MCF 10A (cell line): ENCODE measurements at places on chromosomes 7 and 10. TPM values are rescaled to one million over a fixed set of nuclear protein-coding genes. Genes with fewer than 3 reads are reported as not detected.

- H3K27ac ChIP-seq: no peak overlapping the region
- no peaks in the 10 kb centered on the region for H3K36me3 ChIP-seq
- H3K4me1 ChIP-seq: no peaks in the 10 kb centered on the region
- H3K4me3 ChIP-seq: no peak overlapping the region
Observed at GRCh38 chr7:148110097-148110868, 480.3 kb upstream of the C7orf33 start.

TMEM196 gene
- not detected in 2 replicates for total RNA-seq

SYCE1 gene
- not detected in 2 replicates for total RNA-seq

- H3K27me3 ChIP-seq: no peaks in the 10 kb centered on the region
- H3K4me3 ChIP-seq: no peak overlapping the region
- no peaks in the 10 kb centered on the region for H3K36me3 ChIP-seq
- H3K27ac ChIP-seq: no peak overlapping the region
Observed at GRCh38 chr10:126663328-126663727, 7.2 kb downstream of the C10orf90 start.

PNLIP gene
- not detected in 2 replicates for total RNA-seq

DNA sequence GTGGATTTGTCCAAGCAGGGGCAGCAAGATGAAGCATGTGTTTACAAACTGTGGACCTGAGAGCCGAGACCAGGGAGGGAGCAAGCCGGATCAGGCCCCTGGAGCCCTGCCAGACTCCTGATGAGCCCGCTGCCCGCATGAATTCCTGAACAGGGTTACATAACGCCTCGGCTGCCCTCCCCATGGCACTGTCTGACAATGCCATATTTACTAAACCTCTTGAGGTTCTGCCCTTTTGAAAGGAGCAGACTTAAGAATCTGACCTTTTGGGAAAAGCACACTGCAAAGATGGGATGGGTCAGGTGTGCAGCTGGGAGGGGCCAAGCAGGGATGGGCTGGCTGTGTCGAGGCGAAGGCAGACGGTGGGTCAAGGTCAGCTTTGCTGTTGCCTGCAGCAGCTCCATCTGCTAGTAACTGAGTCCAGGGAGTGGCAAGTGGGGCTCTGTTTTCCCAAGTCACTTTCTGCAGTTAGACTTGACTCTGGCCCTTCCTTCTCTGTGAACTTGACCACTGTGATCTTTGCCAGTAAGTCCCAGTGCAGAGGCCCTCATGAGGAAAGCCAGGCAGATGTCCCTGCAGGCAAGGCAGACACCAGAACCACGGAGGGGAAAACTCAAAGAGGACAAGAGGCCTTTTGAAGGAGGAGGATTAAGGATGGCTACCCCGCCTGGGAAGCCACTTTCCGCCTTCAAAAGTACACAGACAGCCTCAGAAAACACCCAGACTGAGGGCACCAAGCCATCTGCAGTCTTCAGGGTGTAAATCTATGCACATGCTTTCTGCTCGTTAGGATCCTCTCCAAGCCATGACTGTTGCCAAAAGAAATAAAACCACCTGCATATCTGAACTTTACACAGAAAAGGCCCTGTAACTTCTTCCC, 175.8 kb downstream of the TNS3 start:
- peaks cover 41% of the 10 kb centered on the region for H3K4me1 ChIP-seq
- peak overlapping the region; percentile 54 for H3K4me3 ChIP-seq
- H3K36me3 ChIP-seq: peaks cover 58% of the 10 kb centered on the region
- H3K27ac ChIP-seq: peak overlapping the region; percentile 67
- no peaks in the 10 kb centered on the region for H3K27me3 ChIP-seq
- peak; percentile 93 for DNase-seq

NAT16 gene
- total RNA-seq: not detected in 2 replicates

- no peak overlapping the region for H3K27ac ChIP-seq
- no peaks in the 10 kb centered on the region for H3K36me3 ChIP-seq
- DNase-seq: peak; percentile 45
Observed at GRCh38 chr10:96850825-96851224, 18.7 kb downstream of the LCOR start.

KCP gene
- total RNA-seq: 0.42 and 0.68 TPM in 2 replicates

BLNK gene
- total RNA-seq: 1.0 and 1.1 TPM in 2 replicates

DNA sequence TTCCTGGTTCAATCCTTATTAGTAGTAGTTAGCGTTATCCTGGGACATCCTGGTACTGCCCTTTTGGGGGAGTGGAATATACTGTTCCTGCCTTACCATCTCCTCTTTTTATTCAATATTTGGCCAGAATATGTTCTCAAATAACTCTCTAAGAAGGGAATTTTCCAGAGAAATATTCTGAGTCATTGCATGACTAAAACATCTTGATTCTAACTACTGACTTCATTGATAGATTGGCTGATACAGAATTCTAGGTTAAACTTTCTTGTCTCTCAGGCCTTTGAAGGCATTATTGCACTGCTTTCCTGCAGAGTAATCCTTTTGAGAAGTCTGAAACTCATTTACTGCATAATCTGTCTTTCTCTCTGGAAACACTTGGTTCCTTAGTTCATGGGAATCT, 275.5 kb upstream of the DGKB start:
- no peak for DNase-seq
- H3K36me3 ChIP-seq: no peaks in the 10 kb centered on the region
- H3K4me3 ChIP-seq: no peak overlapping the region
- H3K27me3 ChIP-seq: peaks cover 78% of the 10 kb centered on the region
- H3K4me1 ChIP-seq: no peaks in the 10 kb centered on the region

SEMA4G gene
- total RNA-seq: 0.32 TPM in 1 of 2 replicates, not detected in the other

PPP1R9A gene
- 6.3 and 8.2 TPM in 2 replicates for total RNA-seq

GRCh38 chr7:106080300-106080987, 31.7 kb downstream of the SYPL1 start:
- H3K27me3 ChIP-seq: no peaks in the 10 kb centered on the region
- no peak overlapping the region for H3K27ac ChIP-seq
- no peak for DNase-seq
- H3K4me1 ChIP-seq: no peaks in the 10 kb centered on the region
- no peak overlapping the region for H3K4me3 ChIP-seq
- peaks cover 6% of the 10 kb centered on the region for H3K36me3 ChIP-seq

DNA sequence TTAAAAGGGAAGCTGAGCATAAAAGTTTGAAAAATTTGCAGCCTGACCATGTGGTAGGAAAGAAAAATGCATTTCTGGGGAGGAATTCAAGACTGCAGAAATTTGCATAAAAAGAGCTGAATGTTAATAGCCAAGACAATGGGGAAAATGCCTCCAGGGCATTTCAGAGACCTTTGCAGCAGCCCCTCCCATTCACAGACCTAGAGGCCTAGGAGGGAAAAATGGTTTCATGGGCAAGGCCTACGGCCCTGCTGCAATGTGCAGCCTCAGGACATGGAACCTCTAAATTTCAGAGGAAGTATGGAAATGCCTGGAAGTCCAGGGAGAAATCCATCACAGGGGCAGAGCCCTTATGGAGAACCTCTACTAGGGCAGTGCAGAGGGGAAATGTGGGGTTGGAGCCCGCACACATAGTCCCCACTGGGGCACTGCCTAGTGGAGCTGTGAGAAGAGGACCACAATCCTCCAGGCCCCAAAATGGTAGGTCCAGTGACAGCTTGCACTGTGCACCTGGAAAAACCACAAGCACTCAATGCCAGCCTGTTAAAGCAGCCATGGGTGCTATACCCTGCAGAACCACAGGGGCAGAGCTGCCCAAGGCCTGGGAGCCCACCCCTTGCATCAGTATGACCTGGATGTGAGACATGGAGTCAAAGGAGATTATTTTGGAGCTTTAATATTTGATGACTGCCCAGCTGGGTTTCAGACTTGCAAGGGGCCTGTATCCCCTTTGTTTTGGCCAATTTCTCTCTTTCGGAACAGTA, 243.8 kb downstream of the DNAJB9 start:
- no peak overlapping the region for H3K4me3 ChIP-seq
- DNase-seq: no peak
- no peaks in the 10 kb centered on the region for H3K36me3 ChIP-seq
- no peaks in the 10 kb centered on the region for H3K4me1 ChIP-seq
- H3K27ac ChIP-seq: no peak overlapping the region

DNA sequence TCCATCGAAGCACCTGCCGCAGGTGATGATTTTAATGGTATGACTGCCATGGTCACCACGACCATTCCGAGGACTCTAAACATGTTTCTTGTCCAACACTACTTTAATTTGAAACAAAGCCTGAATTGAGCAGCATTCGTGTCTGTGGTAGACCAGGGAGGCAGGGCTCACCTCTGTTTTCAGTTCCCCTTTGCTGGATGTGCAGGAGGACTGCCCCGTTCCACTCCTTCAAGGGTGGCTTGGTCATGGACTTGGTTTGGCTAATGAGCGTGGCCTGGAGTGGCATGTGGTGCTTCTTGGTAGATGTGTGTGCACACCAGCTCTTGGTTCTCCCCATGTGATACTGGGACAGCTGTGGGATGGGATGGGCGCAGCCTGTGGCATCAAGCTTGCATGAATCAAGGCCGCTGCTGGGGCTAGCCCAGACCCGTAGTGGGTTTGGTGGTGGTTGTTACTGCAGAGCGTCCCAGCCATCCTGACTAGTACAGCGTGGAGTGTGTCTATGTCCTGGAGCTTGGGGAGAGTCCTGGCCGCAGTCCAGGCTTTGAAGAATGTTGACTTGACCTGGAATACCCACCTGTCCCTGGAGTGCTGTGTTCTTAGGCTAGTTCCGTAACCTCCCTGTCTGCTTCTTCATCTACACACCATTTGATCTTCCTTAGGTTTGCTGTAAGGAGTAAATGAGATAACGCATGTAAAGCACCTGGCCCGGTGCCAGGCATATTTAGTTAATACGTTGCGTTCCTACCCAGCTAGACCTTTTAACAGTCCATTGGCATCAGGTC, 34.8 kb downstream of the MGMT start:
- H3K4me3 ChIP-seq: no peak overlapping the region
- peaks cover 5% of the 10 kb centered on the region for H3K4me1 ChIP-seq
- DNase-seq: no peak
- no peak overlapping the region for H3K27ac ChIP-seq

GRCh38 chr7:25710959-25711358, 441.0 kb upstream of the NFE2L3 start:
- no peak overlapping the region for H3K4me3 ChIP-seq
- H3K27ac ChIP-seq: no peak overlapping the region
- H3K27me3 ChIP-seq: peaks cover 96% of the 10 kb centered on the region
- H3K36me3 ChIP-seq: peaks cover 4% of the 10 kb centered on the region
- no peaks in the 10 kb centered on the region for H3K4me1 ChIP-seq
- DNase-seq: no peak

PAX4 gene
- not detected in 2 replicates for total RNA-seq

DNA sequence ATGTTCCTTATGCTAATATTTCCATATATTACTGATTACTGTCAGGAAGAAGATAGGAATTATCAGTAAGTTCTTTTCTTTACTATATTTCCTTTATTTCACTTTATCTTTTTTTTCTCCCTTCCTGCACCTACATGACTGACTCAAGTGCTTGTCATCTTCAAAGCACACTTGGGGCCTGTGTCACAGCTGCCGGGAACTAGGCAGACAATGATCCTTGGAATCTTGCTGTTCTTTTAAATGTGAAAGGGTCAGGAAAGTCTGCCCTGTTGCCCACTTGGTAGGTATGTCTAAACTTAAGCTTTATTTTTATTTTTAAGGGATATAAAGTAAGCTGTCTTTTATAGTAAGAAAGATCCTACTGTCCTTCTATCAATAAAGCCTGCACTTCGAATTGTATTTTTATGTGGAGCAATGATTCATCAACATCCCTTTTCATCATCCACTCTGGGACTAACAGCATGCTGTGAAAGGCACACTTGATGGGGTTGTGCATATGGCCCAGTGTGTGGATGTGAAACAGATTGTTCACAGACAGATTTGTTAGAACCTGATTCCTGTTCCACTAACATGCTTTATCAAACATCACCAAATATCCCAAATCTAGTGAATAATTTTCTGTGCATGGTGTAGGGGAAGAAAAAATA, 556.9 kb downstream of the DNAJB9 start:
- no peak overlapping the region for H3K27ac ChIP-seq
- no peak overlapping the region for H3K4me3 ChIP-seq
- peaks cover 33% of the 10 kb centered on the region for H3K27me3 ChIP-seq
- no peaks in the 10 kb centered on the region for H3K4me1 ChIP-seq

- peaks cover 6% of the 10 kb centered on the region for H3K4me1 ChIP-seq
- H3K4me3 ChIP-seq: no peak overlapping the region
- H3K27ac ChIP-seq: no peak overlapping the region
- no peak for DNase-seq
- no peaks in the 10 kb centered on the region for H3K36me3 ChIP-seq
Observed at GRCh38 chr10:75889051-75889450, 457.6 kb downstream of the LRMDA start.
